ENCODE measurements at places on chromosomes 4 and X. TPM values are rescaled to one million over a fixed set of nuclear protein-coding genes. Genes with fewer than 3 reads are reported as not detected.

Gene GPC3
- 3.3 TPM for total RNA-seq

DNA sequence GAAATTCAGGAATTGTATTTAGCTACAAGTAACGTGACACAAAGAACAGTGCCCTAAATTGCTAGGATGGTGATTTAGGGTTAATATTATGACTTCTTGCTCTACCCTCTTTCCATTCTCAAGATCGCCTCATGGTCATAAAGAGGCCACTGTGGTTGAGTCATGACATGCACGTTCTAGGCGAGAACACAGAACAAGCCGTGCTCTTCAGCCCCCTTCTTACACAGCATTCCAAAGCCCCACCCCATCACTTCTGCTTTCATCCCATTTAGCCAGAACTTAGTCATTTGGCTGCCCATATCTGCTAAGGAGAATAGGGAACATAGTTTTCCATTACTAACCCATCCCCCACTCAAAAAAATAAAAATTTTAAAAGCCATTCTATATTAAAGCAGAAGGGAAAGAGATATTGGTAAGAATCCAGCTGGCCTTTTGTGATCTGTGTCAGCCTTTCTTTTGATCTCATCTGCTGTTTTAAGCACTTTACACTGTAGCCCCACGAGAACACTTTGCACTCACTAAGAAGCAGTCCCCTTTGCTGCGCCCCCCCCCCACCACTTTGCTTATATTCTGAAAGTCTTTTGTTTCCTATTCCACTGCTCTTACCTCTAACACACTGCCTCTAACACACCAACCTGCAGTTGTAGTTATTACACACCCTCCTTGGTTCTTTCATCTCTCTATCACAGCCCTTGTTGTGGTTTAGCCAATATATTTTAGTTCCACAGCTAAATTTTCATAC, 28.4 kb downstream of the NPNT start:
- no peak for DNase-seq

DNA sequence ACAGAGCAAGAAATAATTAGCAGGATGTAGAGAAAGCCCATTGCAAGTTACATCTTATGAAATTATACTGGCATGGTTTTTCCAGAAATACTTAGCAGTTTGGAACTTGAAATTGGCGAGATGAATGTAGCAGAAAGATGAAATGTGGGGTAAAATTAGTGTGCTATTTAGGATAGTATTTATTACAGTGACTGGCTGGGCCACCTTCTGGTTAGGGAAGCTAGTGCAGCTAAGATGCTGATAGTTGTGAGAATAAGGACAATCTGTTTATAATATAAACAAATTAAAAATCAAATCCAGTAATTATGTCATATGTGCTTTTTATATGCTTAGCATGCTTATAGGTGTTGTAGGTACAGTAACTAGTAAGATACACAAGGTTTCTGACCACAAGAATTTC, 74.8 kb downstream of the IL15 start:
- DNase-seq: no peak

Gene CT45A3
- total RNA-seq: not detected

DNA sequence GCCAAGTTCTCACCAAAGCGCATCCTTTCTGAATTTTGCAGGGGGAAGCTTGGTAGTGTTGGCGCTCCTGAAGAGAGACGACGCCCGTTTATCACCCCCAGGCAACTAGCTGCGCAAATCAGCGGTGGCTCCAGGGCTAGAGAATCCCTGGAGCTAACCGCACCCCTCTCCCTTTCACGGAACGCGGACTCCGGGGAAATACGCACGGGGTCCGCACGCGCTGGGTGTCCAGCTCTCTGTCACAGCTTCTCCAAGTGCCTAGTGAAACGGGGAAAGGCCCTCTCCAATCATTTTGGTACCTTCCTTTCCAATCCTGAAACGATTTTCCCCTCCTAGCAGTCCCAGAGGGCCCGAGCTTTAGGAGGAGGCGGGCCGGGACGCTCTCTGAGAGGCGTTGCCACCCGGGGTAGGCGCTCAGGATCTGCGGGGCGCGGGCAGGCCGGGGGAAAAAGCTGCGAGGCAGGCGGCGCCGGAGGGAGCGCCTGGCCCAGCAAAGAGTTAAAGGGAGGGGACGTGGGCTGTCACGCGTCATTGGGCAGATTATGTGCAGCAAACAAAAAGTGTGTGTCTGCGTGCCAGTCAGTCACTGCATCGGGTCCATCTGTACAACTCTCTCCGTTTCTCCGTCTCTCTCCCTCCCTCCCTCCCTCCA, at the start of gene PRDM8:
Gene PRDM8, plus strand, starts transcription at position 582 of the 652 bp plus-strand sequence. CDS start 2,578 bp downstream, outside the sequence.
- no peak for DNase-seq

DNA sequence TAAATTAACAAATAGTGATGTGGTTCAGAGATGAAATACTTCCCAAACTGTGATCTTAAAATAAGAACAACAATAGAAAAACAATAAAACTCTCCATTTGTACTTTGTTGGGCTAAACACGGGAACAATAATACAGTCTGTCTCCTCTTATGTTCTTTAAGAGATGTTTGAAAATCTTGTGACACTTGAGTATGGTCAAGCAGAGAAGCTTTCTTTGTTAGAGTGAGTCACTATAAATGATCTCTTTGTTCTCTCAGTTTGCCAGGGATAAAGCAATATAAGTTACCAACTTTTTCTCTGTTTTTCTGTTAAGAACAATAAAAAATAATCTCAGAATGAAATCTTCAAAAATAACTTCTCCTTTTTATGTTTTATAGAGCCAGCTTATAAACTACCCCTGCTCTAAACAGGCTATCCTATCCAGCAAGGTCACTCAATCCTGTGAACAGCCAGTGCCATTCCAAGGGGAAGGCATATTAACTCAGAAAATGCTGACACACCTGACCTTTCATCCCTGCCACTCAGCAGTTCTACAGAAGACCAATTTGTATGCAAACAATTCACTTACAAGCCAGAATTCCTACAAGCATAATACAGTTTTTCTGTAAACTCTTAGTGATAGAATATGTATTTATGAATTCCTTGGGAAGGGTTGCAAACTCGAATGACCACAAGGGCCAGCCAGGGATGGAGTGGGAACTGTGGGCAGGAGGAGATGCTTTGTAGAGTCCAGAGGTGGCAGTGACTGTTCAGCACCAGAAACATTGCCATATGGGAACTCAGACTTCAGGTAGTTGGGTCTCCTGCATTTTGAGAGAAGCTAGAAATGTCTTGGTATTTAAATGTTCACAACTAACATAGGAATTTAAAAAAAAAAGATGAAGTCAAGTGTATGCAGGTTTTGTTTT, 52.2 kb downstream of the AFM start:
- DNase-seq: peak; percentile 1

- no peak for DNase-seq
Observed at GRCh38 chrX:23434356-23434884, 99.8 kb downstream of the PTCHD1 start.
